ENCODE measurements at places on chromosomes 2 and 18.

DNA sequence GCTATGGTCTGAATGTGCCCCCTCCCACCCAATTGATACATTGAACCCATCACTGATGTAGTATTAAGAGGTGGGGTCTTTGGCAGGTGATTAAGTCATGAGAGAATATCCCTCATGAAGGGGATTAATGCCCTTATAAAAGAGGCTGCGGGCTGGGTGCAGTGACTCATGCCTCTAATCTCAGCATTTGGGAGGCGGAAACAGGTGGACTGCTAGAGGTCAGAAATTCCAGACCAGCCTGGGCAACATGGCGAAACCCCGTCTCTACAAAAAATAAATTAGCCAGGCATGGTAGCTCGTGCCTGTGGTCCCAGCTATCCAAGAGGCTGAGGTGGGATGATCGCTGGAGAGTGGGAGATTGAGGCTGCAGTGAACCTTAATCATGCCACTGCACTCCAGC lies 14.3 kb downstream of the POLR2D start:
- no peak for DNase-seq

DNA sequence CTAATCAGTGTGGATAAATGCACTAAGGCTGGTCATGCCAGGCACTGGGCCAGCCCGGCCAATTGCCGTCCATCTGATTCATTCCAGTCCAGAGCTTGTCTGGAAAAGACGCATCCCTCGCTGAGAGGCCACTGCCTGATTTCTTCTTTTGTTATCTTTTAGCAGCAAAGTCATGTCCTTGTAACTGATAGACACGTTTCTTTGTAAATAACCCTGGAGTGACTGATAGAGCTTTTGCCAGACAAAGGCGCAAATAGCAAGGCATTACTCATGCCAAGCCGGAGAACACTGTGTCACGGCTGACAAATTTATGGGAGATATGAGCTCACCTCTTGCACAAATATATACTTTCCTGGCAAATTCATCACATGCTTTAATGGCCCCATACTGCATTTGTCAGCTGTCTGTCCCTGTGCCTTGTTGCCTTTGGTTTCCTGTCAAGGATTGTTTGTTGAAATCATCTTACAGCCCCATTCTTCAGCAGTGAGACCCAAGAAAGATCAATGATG lies 164.4 kb downstream of the ETAA1 start:
- no peak for DNase-seq

DNA sequence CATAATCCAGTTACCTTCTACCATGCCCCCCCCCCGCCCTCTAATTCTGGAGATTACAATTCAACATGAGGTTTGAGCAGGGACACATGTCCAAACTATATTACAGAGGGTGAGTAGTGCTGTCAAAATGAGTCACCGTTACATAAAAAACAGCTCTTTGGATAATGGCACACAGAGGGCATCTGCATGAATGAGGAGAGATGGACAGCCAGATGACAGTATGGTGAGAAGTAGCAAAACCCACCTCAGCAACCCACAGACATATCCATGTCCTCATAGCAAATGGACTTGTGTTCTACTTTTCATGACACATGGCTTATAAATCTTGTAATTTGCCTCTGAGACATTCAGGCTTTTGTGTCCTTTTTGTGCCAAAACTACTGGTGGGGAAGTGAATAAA lies 132.0 kb downstream of the EML6 start:
- no peak for DNase-seq

GRCh38 chr2:221568299-221568698 lies 3.8 kb downstream of the EPHA4 start:
- no peak for DNase-seq

- DNase-seq, result no peak
These were observed 14.1 kb downstream of the TMEM178A start for GRCh38 chr2:39679805-39680204.

DNA sequence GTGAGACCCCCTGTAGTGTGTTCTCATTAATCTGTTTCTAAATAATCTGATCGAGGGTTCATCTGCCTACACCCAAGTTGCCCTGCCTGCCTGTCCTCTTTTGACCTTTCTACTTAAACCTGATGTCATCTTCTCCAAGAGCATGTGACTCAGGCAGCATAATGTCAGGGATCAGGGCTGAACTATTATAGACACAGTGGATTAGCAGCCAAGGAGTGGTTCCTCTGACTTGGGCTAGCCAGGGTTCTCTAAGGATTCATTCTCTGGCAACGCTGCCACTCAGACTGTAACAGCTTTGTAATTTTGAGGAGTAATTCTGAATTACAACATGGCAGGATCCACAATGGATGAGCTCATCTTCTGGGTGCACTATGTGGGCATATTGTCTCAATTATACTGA lies 124.0 kb downstream of the MDH1 start:
- DNase-seq, result no peak

- DNase-seq, result no peak
These were observed 76.7 kb upstream of the PKDCC start for GRCh38 chr2:41970988-41971660.

DNA sequence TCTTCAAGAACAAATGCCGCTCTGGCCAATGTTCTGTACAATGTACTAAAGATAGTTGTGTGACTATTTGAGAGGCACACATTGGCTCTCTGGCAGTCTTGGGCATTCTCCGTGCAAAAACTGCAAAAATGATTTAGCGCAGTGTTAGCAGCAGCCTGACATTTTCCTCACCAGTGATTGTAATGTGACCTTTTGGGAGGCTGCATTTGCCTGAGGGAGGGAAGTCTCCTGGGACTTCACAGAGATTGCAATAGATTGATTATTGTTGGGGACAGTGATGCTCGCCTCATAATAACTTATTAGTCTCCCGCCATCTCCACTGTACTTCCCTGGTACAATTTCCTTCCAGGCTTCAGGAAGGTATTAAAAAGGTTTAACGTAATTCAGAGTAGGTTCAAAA lies 149.2 kb downstream of the UXS1 start:
- DNase-seq, result no peak

DNA sequence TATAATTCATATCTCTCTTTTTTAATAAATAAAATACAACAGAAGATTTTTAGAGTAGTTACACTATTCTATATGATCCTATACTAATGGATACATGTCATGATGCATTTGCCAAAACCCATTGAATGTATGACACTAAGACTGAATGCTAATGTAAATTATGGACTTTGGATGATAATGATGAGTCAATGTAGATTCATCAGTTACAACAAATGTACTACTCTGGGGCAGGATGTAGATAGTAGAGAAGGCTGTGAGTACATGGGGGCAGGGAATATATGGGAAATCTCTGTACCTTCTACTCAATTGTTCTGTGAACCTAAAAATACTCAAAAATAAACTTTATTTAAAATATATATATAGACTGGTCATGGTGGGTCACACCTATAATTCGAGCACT lies 45.6 kb upstream of the NEDD4L start:
- no peak for DNase-seq

GRCh38 chr2:554444-554843 lies 122.8 kb downstream of the TMEM18 start:
- DNase-seq, result no peak

- peak; percentile 63 for DNase-seq
These were observed 57.9 kb upstream of the EPAS1 start for GRCh38 chr2:46239175-46239846.

GRCh38 chr2:51505533-51505932 lies 473.6 kb upstream of the NRXN1 start:
- no peak for DNase-seq

Data from activated CD8-positive, alpha-beta memory T cell treated with anti-CD3 and anti-CD28 coated beads, Interleukin-2, amount 50 U/mL, for 48 hours (primary cell).